Vagina (tissue), 2 donors: ENCODE measurements at places on chromosomes 1 and 21.

DNA sequence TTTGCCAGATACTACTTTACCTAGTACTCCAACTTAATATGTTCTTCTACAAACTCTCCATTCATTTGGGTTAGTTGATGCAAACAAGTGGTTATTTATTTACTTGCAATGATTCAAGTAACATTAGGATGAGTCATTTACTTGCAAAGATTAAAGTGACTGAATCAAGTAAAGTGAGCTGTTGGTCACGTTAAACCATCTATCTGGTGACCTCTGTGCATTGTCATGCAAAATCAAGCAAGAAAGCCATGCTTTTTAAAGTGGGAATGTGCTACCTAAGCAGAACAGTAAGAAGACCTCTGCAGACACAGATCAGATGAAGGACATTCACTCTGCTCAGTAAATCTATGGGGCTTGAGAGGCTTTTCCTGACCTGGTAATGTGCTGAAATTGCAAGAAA lies 254.7 kb downstream of the LRRIQ3 start:
- no peak for DNase-seq

DNA sequence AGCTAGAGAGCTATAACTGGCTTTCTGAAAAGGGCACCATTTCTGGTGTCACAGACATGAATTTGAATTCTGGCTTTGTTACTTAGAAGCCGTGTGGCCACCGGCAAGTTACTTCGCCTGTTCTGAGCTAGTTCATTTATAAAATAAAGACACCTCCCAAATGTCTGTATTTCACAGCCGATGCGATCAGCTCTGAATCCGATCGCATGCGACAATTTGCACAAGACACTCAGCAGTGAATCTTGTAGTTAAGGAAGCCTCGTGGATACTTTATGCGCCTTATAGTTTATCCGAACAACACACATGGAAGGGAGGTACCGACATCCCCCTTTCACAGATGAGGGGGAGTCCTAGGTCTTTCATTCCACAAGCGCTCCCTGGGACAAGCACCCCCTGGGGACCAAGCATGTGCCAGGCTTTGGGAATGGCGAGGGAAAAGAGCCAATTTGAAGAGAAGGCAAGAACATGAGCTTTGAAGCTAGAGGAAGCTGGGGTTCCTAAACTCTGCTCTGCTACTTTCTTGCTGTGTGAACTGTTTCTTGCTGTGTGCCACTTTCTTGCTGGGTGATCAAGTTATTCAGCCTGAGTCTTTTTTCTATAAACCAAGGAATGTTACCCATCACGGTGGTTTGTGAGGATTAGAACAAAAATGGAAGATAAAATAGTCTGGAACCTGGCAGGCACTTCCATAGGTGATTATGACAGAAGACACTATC lies 3.9 kb downstream of the ID3 start:
- DNase-seq, result no peak

GRCh38 chr1:156707417-156708217 lies 2.2 kb upstream of the CRABP2 start:
- DNase-seq, result no peak

DNA sequence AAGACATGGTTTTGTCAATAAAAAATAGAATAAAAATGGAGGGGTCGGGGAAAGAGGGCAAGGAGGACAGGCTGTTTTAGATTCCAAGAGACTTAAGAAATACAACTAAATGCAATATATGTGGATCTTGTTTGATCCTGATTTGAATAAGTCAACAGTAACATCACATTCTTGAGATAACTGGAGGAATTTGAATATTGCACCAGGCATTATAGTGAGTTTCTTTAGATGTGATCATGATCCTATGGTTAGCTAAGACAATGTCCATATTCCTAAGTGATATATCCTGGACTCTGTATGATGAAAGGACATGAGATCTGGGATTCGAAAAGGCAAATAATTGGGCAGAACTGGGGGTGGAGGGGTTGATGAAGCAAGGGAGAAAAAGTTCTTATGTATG lies 311.8 kb downstream of the PLPP3 start:
- DNase-seq, result no peak

- DNase-seq, result no peak
Measured at GRCh38 chr1:110433803-110434202, 17.1 kb upstream of the PROK1 start.

GRCh38 chr1:46456411-46456963 lies 33.1 kb upstream of the DMBX1 start:
- no peak for DNase-seq

GRCh38 chr1:227131193-227131592 lies 187.1 kb downstream of the CDC42BPA start:
- DNase-seq, result no peak

DNA sequence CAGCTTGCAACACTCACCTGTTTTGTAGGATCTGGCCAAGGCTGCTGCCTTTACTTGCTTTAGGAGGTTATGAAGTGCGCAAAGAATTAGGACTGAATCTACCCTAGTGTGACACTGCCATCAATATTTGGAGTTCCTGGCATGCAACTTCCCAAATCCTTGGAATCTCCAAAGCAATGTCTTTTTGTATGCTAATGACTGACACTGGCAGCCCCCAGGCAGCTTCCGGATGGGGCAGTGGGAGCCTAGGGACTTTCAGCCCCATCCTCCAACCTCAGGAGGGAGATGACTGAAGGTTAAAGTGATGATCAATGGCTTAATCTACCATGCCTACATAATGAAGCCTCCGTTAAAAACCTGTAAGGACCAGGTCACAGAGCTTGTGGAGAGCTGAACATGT lies 5.5 kb downstream of the RCC2 start:
- DNase-seq, result no peak

DNA sequence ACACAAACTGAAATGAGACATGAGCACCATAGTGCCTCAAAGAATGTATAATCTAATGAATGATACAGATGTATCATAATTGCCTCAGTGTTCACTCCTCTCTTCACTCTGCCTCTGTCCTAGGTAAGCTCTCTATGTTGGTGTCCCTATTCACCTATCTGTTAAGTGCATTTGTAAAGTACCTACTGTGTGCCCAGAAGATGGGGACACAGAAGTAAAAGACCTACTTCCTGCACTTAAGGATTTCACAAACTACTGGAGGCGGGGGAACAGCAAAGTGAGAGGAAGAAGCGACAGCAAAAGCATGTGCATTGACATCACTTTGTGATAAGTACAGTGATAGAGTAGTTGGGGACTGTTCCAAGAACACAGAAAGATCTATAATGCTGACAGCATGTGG lies 18.1 kb downstream of the RD3 start:
- DNase-seq, result no peak

DNA sequence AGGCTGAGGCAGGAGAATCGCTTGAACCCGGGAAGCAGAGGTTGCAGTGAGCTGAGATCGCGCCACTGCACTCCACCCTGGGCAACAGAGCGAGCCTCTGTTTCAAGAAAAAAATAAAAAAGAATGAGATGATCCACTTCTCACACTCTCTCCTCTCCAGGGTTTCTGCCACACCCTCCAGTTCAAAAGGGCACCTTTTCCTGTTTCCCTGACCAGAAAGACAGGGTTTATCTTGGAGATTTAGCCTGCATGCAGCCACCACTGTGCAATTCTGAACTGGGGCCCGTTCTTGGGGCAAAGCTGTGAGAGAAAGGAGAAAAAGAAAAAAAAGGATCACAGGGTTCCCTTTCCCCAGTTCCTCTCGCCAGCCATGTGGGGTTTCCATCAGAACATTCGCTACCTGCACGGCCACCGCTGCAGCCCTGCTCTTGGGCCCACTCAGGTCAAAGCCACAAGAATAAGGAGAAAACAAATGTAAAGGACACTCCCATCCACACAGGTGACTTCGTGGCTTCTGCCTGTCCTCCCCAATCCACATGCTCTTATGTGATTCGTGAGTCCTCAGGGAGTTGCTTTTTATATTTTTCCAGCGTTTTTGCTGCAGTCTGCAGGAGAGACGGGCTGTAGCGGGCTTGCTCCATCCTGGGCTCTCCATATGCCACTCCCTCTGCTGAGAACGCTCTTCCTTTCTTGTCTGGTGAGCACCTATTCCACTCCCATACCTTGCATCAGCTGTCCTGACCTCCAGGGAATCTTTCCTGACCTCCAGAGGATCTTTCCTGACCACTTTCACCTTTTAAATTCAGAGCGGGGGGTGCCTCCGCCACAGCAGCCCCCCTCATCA lies 26.4 kb downstream of the GNG4 start:
- no peak for DNase-seq

DNA sequence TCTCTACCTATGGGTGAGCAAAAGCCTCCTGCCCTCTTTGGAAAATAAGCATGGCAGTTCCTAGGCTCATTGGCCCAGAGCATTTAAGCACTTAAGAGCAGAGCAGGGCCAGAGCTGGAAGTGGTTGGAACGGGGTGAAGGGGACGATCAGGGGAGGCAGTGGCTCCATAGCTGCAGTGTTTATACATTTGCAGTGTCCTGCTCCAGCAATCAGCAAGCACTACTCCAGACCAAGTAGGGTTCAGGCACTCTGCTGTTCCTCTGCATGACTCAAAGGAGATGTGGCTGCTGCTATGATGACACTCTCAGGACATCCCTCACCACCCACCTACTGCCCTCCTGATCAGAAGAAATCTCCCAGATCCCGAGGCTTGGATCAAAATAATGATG lies 55.0 kb downstream of the TRABD2B start:
- DNase-seq, result no peak

DNA sequence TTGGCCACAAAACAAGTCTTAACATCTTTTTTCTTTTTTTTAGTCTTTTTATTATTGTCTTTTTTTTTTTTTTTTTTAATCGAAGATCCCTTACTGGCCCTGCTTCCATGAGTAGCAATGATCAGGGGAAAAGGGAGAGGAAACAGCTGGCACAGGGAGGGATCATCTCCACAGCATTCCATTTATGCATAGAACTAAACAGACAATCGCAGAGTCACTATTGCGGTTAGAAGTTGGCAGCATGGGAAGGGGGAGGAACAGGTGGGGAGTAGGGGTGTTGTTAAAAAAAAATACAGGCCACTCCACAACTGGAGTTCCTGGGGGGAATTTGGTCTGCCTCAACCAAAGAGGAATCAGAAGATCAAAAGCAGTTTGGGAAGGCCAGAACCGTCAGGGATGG lies 55.4 kb downstream of the C1orf185 start:
- no peak for DNase-seq

DNA sequence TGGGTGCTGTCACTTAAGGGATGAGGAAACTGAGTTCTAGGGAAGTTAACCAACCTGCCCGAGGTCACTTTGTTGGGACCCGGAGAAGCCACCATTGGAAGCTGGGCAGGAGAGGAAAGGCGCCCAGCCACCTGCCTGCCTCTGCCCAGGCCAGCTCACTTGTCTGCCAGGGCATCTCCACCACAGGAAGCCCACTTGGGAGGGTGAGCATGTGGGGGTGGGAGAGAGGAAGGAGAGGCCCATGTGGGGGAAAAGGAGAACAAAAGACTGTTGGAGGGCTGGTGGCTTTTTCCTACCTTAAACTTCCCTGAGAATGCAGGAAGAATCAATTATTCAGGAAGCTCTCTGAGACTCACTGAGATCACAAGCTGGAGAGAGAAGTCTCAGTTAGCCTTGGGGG lies 43.8 kb upstream of the SELENON start:
- DNase-seq, result no peak

DNA sequence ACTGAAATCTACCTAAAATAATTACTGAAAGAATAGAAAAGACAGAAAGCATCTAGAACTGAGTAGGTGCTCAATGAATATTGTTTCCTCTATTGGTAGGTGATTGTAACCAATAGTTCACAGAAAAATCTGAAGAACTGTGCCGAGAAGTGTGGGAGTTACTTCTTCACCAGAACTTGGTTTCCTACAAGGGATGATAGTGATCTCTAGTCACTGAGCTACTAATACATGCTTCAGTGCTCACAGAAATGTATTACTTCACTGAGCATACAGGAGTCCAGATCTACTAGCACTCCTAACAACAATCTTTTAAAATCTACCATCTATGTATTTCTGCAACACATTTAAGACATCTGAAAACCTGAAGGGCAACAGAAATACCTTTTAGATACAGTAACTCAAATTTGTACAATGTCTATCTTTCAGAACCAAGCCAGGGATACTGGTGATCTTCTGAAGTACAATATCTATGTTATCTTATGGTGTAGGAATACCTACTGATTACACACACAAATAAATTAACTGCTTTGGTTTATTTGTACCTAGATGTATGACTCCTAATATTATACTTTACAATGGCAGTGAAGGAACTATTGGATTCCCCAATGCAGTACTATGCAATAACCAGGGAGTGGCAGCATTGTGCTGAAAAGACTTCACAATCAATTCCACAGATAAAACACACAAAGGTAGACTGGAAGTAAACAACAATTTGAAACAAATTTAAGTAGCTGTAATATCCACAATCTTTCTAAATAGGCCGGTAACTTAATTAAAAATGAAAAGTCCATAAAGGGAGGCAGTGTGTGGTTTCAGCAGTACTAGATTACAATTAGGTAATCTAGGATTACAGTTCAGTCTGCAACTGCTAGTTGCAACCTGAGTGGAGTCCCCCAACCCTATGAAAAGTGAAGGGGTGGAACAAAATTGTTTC lies 243.0 kb downstream of the SLC45A1 start:
- no peak for DNase-seq

DNA sequence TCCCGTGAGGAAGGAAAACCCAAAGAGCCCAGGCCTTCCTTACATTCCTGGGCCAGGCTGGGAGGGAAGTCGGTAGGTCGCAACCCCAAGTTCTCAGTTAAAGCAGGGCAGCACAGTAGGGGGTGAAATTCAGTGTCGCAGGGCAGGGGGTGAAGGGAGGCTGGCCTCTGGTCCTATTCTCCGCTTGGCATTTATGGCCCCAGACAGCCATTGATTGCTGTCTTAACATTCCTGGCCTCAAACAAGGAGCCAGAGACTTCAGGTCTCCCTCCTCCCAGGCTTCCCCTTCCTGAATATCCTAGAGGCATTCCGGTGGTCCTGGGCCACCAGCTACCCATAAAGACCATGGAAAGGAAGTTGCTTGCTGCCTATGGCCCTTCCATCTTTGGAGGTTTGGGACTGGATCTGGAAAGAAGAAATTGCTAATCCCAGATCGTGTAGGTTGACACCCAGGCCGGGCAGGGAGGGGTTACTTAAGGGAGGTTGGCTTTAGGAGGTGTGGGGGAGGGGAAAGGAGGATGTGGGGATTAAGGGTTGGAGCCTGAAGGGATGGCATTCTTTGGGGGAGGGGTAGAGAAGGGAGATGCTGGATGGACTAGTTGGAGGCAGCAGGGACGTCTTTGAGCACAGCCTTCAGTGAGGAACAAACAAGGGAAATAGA lies 1.7 kb downstream of the LIN28A start:
- no peak for DNase-seq

DNA sequence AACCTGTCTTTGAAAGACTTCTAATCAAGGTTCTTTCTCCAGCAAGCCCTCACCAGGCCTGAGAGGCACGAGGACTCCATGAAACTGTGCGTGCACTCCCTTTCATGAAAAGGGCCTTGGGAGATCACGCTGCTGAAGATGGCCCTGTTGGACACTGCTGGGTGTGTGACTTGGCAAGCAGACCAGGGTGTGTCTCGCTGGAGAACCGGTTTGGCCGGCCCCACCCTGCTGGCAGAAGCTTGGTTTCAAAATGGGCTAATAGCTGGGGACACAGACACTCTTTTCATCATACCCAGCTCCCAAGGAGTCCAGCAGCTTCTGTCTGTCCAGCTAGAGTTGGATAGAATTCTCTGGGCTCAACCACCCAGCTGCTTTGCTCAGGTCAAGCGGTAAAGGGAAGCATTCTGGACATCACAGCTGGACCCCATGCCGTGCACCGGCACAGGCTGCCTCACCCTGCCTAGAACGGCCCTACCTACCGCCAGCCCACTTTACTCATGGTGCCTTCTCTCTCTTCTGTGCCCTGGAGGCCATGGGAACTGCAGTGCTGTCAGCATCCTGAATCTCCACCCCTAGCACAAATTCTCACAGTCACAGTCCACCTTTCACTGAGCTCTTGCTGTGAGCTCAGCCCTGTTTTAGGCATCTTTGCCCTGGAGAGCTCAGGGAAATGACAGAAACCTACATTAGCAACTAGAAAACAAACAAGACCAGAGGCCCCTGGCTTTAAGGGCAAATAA lies 24.6 kb downstream of the PKP1 start:
- DNase-seq, result no peak
